Activated CD8-positive, alpha-beta memory T cell treated with anti-CD3 and anti-CD28 coated beads, Interleukin-2, amount 10 ng/mL, durations not matched to agents 7 days and 5 days (primary cell): ENCODE measurements at places on chromosomes 1 and 21.

GRCh38 chr1:226335661-226336060 is 26.7 kb upstream of the LIN9 start:
- peaks cover 14% of the 10 kb centered on the region for H3K4me1 ChIP-seq
- no peak overlapping the region for H3K4me3 ChIP-seq
- peaks cover 4% of the 10 kb centered on the region for H3K27me3 ChIP-seq
- no peaks in the 10 kb centered on the region for H3K36me3 ChIP-seq

DNA sequence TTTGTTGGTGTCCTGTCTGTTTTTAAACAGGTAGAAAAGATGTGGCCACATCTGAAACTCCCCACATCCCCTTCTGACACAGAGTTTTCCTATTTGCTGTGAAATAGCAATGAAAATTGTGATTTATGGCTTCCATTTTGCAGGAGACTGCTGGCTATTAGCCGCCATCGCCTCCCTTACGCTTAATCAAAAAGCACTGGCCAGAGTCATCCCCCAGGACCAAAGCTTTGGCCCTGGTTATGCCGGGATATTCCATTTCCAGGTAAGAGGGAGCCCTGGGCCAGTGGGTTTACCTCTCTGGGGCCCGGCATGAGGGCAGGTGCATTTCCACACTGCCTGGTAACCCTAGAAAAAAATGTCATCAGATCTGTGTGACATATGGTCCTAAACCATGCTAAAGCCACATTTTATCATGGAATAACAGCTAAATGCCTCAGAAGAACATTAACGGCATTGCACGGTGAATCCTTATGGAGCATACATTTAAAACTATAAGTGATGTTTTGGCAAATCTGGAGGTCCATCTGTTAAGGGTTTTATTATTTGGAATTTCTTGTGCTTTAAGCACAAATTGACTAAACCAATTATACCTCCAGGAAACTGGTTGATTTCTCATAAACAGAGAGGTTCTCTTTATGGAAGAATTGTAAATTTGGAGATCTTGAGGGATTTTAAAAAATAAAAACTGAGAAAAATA is 12.3 kb downstream of the CAPN9 start:
- peaks cover 21% of the 10 kb centered on the region for H3K27me3 ChIP-seq
- H3K4me3 ChIP-seq = no peak overlapping the region
- no peak overlapping the region for H3K27ac ChIP-seq
- no peaks in the 10 kb centered on the region for H3K36me3 ChIP-seq
- no peak for DNase-seq
- H3K4me1 ChIP-seq = no peaks in the 10 kb centered on the region

- peak; percentile 96 for DNase-seq
- H3K36me3 ChIP-seq = peaks cover 1% of the 10 kb centered on the region
- peaks cover 20% of the 10 kb centered on the region for H3K27me3 ChIP-seq
- H3K4me3 ChIP-seq = peak overlapping the region; percentile 65
- H3K27ac ChIP-seq = peak overlapping the region; percentile 87
- peaks cover 71% of the 10 kb centered on the region for H3K4me1 ChIP-seq
Observed at GRCh38 chr1:205284420-205285144, 37.0 kb downstream of the NUAK2 start.

- peak within 1 kb of the TSS; percentile 68 for H3K27ac ChIP-seq
- H3K36me3 ChIP-seq = no peaks in the 10 kb centered on the region
- peaks cover 26% of the 10 kb centered on the region for H3K4me1 ChIP-seq
- DNase-seq = peak; percentile 83
Observed at GRCh38 chr1:85200463-85201339, at the start of gene SYDE2. SYDE2 (minus strand) TSS chr1:85201016; CDS start chr1:85200996, 20 bp downstream.

GRCh38 chr1:160612613-160613218 is 33.4 kb upstream of the CD84 start:
- no peak overlapping the region for H3K27ac ChIP-seq
- H3K4me3 ChIP-seq = no peak overlapping the region
- peaks cover 67% of the 10 kb centered on the region for H3K36me3 ChIP-seq
- DNase-seq = no peak
- no peaks in the 10 kb centered on the region for H3K27me3 ChIP-seq
- H3K4me1 ChIP-seq = peaks cover 56% of the 10 kb centered on the region

- peak; percentile 44 for DNase-seq
- peak overlapping the region; percentile 91 for H3K27ac ChIP-seq
- no peaks in the 10 kb centered on the region for H3K27me3 ChIP-seq
- peaks cover 42% of the 10 kb centered on the region for H3K36me3 ChIP-seq
Observed at GRCh38 chr1:40699787-40700186, 8.3 kb downstream of the NFYC start.

DNA sequence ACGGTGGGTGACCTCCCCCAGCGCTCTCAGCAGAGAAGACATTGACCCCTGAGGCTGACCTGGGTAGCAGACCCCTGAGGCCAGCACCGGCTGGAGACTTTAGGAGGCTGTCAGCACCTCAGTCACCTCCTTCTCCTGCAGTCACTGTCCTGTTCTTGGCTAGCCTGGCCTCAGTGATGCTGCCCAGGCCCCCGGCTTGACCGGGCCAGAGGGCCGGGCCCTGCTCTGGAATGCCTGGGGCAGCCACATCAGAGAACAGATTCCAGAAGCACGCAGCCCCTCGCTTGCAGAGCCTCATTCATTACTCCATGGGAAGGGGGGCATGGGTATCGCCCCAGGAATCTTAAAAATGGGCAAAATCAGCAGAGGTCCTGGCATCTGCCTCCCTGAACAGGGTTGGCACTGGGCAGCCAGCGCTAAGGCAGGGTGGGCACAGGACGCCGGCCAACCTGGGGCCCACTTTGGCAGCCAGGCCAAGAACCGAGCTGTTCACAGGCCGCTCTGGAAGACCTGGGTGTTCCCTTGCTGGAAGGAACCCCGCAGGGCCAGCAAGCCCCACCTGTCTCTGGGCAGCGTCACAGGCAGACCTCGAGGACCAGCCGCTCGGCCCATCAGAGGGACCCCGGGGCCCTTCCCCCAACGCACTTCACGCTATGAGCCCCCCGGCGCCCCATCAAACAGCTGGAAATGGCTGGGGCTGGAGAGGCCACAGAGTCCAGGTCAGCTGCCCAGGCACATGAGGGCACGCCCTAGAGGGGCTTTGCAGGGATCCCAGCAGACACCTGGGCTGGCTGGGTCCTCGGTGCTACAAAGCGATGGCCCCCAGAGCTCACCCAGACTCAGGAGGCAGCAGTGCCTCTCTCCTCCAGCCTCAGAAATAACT is 45.1 kb downstream of the MEGF6 start:
- H3K4me3 ChIP-seq = no peak overlapping the region
- no peak for DNase-seq
- H3K36me3 ChIP-seq = no peaks in the 10 kb centered on the region
- H3K27ac ChIP-seq = no peak overlapping the region

DNA sequence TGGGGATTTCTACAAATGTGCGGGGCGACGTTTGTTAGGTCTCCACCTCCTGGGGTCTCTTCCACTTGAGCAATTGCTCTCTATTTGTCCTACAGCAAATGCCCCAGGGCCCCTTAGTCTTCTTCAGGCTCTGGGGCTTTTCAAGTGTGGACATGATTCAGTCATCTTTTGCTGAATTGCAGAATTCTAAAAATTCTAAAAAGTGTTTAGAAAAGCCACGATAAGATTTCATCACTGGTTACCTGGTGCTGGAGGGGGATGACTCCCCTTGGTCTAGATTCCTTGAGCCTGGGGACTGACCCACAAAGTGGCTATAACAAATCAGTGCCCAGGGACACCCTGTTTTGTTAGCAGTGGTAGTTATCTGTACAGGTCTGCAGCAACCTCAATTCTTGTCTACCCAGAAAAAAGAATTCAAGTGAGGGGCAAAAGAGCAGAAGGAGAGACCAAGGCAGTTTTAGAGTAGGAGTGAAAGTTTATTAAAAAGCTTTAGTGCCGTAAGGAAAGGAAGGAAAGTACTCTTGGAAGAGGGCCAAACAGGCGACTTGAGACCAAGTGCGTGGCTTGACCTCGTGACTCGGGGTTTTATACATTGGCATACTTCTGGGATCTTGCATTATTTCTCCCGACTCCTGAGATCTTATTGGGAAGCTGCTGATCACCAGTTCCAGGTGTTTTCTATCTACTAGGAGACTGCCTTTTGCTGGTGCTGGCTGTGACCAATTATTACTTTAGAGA is 25.2 kb downstream of the PROK1 start:
- H3K4me1 ChIP-seq = peaks cover 2% of the 10 kb centered on the region
- no peaks in the 10 kb centered on the region for H3K27me3 ChIP-seq
- no peak for DNase-seq
- no peaks in the 10 kb centered on the region for H3K36me3 ChIP-seq
- H3K4me3 ChIP-seq = no peak overlapping the region

DNA sequence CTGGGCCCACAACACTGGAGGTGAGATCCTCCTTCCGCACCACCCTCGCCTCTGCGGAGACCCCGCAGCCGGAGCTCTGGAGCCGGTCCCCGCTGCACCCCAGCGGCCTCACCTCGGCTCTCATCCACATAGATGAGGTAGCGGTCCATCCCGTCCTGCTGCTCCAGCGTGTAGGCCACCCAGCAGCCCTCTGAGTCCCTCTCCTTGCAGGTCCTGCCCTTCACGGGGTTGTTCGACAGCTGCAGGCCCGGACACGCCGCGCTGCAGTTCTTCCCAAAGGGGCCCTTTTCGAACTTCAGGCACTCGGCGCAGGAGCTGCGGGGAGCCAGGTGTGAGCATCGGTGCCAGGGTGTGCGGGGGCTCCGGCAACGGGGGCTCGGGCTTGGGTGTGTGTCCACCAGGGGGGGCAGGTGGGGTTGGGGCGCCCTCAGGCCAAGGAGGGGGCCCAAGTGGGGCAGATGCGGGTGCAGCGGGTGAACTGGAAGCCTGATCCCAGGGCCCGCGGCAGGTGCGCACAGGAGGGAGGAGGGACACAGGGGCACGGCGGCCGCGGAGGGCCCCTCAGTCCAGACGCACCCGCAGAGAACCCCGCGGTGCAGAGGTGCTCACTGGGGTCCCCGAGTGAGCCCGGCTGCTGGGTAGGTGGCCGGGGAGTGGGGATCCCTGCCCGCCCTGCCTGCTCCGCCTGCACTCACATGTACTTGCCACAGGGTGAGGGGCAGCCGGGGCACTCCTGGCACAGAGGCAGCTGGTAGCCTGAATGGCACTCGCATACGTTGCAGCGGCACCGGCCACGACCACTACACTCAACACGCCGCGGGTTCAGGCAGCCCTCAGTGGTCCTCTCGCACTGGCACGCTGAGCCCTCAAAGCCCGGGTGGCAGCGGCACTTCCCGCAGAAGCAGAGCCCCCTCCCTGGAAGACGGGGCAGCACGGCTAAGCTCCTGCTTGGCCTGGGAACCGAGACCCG is 15.4 kb upstream of the PTTG1IP start:
- DNase-seq = no peak
- peaks cover 14% of the 10 kb centered on the region for H3K36me3 ChIP-seq
- no peaks in the 10 kb centered on the region for H3K27me3 ChIP-seq
- H3K4me3 ChIP-seq = no peak overlapping the region
- no peak overlapping the region for H3K27ac ChIP-seq

DNA sequence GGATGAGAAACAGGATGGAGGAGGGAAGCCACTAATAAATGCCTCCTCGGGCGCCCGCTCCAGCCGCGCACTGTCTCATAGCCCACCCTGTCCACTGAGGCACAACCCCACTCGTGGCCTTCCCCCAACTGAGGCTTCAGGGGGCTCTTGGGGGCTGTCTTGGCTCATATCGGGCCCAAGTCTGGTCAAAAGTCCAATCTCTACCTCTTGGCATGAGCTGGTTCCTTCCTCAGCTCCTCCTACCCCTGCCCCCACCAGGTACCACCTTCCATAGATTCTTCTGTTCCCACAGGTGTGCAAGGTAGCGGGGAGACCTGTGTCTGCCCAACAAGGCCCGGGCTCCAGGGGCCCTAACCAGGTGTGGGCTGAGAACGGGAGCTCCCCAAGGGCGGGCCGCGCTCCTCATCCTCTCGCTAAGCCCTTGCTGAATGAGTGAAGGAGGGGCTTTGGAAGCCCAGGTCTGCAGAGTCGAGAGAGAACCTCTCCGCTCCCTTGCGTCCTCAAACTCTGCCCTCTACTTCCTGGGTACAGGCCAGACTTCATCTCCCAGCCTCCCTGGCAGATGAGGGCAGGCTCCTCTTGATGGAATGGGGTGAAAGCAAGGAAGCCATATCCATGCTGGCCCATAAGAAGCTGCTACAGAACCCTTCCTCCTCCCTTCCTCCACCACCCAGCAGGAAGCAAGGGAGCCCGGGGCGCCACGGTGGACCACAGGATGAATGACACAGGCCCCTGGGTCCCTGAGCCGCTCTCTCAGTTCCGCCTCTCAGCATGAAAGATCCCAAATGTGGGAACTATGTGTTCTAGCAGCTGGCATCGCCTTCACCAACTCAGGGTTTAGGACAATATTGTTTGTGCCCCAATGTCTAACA is 74.7 kb downstream of the PSMG1 start:
- DNase-seq = peak; percentile 29
- no peaks in the 10 kb centered on the region for H3K4me1 ChIP-seq
- peaks cover 13% of the 10 kb centered on the region for H3K27me3 ChIP-seq
- no peak overlapping the region for H3K4me3 ChIP-seq
- H3K27ac ChIP-seq = no peak overlapping the region

- no peak within 1 kb of the TSS for H3K27ac ChIP-seq
- H3K4me3 ChIP-seq = peak within 1 kb of the TSS; percentile 60
- DNase-seq = no peak
Observed at GRCh38 chr1:214551436-214552173, at the start of gene PTPN14. PTPN14 (minus strand) TSS chr1:214551602; CDS start chr1:214464803, 86,799 bp downstream.

GRCh38 chr1:91546301-91546581 is 45.6 kb downstream of the CDC7 start:
- H3K36me3 ChIP-seq = peaks cover 37% of the 10 kb centered on the region

DNA sequence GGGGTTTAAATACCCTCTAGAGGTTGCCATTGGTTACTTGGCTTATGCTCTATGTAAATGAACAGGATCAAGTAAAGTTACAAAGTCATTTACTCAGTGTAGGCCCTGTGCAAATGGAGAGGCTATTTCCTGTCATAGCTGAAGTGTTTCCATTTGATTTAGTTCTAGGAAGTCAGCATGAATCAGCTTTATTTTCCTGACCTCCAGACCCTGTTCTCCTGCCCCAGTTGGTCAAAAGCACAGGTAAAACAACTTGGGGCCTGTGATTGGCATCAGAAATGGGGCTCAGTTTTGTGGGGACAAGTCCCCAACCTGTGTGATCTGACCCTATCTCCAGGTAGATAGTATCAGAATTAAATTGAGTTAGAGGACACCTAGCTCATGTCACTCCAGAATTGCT is 239.9 kb downstream of the HHAT start:
- DNase-seq = no peak
- H3K27me3 ChIP-seq = peaks cover 2% of the 10 kb centered on the region
- no peak overlapping the region for H3K27ac ChIP-seq
- H3K36me3 ChIP-seq = no peaks in the 10 kb centered on the region
- H3K4me3 ChIP-seq = no peak overlapping the region
